ENCODE measurements at places on chromosomes 1 and 21.

- DNase-seq: no peak
These were observed 48.2 kb downstream of the CYP2J2 start for GRCh38 chr1:59878370-59878769.

- peak; percentile 74 for DNase-seq
These were observed 19.8 kb upstream of the SARS1 start for GRCh38 chr1:109193653-109194590.

DNA sequence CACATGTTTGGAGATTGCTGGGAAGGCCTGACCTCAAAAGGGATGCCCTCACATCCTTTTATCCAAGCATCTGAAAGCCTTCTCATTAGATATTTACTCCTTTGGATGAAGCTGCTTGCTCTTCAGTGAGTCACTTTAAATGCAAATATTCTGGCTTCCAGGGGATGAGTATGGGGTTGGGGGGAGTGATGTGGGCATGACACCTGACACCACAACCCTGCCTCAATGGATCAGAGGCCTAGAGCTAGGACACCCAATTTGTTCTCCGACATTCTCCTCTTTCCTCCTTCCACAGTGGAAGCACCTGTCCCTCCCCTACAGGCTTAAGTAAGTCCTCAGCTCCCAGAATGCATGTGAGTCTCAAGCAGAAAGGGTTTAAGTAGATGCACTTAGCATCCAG is 238.3 kb downstream of the OMA1 start:
- no peak for DNase-seq

- DNase-seq: peak; percentile 36
These were observed 6.6 kb upstream of the THRAP3 start for GRCh38 chr1:36217670-36218069.

DNA sequence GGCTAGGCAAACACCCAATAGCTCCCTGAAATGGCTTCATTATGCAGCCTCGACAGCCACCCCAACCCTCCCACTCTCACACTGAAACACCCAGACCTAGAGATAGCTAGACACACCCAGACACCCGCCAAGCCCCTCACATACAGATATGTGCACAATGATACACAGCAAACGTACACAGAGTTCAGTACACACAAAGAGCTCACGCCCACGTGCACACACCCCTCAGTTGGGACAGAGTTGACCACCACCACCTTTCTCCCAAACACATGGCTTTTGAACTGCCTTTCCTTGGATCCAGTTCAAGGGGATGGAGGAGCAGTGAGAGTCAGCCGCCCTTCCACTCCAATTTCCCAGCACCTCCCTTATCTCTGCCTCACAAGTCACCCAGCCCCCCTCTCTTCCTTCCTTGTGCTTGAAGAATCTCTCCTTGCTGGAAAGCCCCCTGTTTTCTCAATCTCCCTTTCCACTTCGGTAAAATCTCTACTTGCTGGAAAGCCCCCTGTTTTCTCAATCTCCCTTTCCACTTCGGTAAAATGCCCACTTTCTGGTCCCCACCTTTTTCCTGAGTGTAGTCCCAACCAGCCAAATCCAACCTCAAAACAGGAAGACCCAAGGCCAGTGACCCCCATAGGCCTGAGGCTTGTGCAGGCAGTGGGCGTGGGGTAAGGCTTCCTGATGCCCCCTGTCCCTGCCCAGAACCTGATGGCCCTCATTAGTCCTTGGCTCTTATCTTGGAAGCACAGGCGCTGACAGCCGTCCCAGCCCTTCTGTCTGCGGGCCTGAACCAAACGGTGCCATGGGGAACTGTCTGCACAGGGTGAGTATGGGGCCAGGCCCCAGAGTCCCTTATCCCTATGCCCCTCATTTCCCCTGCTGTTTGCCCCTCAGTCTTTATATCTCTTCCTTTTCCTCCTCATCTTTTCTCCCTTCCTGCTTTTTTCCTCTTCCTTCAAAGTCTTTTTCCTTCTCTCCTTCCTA is at the start of gene ACKR1:
TSS of gene ACKR1 (plus strand) at position 715 of the 981 bp plus-strand sequence. CDS start at position 800, 85 bp downstream.
- no peak for DNase-seq

GRCh38 chr1:208089761-208090370 is 154.3 kb downstream of the PLXNA2 start:
- DNase-seq: no peak

DNA sequence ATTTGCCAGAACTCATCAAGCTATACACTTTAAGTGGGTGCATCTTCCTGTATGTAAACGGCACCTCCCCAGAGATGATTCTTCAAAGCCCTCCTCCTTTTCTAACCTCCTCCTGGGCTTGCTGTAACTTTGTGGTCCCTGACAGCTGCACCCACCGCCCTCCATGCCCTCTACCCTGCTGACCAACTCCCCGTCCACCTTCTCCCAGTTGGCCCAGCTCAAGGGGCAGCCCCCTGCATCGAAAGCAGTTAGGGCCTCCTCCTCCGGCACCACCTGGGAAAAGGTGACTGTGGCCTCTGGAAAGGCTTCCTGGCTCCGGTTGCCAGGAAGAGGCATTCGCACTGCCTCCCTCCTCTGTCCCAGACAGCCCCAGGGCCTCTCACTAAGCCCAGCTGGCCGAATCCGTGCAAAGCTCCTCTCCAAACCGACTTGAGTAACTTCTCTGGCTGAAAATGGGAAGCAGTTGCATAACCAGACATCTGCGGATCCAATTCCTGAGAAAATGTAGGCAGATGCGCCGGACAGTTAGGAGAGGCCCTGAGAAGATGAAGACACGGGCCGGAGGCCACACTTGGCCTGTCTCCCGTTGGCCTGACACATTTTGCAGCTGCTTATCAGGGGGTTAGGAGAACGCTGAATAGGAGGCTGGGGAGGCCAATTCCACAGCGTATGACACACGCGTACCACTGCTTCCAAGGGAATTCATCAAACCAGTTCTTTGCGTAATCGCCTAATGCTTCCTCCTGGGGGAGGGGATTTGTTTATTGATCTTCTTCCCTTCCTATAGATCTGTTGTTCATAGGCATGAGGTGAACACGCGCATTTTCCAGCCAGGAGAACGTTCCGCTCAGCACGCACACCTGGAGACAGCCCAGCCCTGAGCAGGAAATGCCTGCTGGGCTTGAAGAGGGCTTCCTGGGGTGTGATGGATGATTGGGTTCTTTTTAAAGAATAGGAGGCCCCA is 48.7 kb upstream of the COL6A2 start:
- no peak for DNase-seq

DNA sequence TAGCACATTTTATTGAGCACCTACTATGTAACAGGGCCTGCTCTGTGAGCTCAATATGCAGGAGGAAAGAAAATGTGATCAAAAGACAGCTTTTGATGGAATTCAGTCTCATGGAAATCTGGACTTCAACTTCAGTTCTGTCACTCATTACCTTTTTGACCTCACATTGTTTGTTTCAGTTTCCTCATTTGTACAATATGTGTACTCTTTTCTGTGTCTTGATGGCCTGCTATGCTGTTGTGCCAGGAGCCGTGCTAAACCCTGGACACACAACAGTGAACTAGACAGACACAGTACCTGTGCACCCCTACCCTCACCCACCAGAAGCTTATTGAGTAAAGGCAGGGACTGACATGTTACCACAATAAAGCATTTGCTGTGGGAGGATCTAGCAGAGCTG is 162.9 kb upstream of the FGGY start:
- DNase-seq: no peak

- no peak for DNase-seq
These were observed 416.3 kb upstream of the USP24 start for GRCh38 chr1:55631509-55631908.

- DNase-seq: peak; percentile 91
These were observed at the start of gene KDF1 for GRCh38 chr1:26959722-26960624. Gene KDF1 (minus strand): TSS chr1:26960468. CDS start chr1:26952380, 8,088 bp downstream.

GRCh38 chr1:89608319-89608983 is 24.5 kb upstream of the LRRC8C start:
- DNase-seq: no peak
